ENCODE measurements at places on chromosomes 7 and 10.
A peak's percentile ranks its signal among the peaks of the same experiment; 100 is the strongest.

- no peak for DNase-seq
Observed at GRCh38 chr10:5987747-5988146, 10.4 kb upstream of the IL15RA start.

- DNase-seq = no peak
Observed at GRCh38 chr10:88928254-88928653, 24.3 kb downstream of the ACTA2 start.

GRCh38 chr10:2625094-2625493 lies 442.3 kb upstream of the PFKP start:
- no peak for DNase-seq

DNA sequence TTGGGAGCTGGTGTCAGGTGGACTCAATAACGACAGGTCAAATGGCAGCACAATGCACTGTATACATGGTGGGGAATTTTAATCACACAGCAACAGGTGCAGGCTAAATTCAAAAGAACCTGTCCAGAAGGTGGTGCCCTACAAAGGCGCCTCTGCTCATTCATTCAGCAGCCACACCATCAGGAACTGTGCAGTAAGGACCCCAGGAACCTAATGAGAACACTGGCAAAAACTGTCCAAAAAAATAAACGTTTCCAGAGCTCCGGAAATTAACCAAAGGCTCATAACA lies 21.9 kb upstream of the CRYGN start:
- DNase-seq = no peak

GRCh38 chr10:49254556-49255318 lies 44.2 kb upstream of the C10orf71 start:
- no peak for DNase-seq

DNA sequence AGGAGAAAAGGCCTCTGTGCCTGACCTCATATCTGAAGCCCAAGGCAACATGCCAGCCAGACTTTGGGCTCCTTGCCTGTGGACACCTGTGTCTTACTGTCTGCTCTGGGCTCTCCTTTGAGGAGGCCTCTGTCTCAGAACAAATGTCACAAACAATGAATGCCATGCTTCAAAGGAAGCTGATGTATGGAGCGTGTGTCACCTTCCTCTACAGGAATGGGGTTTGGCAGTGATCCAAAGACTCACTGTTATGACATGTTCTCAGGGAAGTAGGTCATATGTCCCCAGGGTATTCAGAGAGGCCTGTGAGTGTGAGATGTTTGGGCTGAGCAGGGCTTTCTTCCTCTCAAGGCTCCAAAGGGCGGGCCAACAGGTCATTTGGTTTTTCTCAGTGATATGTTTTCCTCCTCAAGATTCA lies 38.4 kb downstream of the PTPRE start:
- no peak for DNase-seq

GRCh38 chr10:18201877-18202276 lies 61.7 kb downstream of the CACNB2 start:
- no peak for DNase-seq

GRCh38 chr10:5594271-5595049 lies 69.7 kb downstream of the CALML3 start:
- DNase-seq = no peak

GRCh38 chr10:110221044-110221720 lies 13.8 kb downstream of the MXI1 start:
- DNase-seq = no peak

GRCh38 chr10:49108656-49109055 lies 6.7 kb downstream of the VSTM4 start:
- no peak for DNase-seq

GRCh38 chr7:31935124-31936054 lies 134.8 kb downstream of the PDE1C start:
- DNase-seq = no peak

DNA sequence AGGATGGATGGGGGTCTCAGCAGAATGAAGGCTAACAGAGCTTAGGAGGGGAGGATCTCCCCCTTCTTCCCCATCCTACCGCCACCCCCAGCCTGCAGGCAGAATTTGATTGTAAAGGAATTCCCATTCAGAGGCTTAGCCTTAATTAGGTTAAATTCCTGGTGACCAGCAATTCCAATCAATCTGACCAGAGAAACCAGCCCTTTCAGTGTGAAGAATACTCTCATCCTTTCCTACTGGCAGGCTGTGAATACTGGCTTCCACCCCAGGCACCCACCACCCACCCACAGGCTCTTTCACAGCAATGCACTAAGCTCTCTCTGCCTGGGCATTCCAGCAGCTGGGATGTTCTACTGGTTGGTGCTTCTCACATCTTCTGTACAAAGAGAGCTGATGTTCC lies 137.9 kb upstream of the LYZL1 start:
- DNase-seq = no peak

- no peak for DNase-seq
Observed at GRCh38 chr10:85548034-85548433, 818.6 kb downstream of the GRID1 start.

DNA sequence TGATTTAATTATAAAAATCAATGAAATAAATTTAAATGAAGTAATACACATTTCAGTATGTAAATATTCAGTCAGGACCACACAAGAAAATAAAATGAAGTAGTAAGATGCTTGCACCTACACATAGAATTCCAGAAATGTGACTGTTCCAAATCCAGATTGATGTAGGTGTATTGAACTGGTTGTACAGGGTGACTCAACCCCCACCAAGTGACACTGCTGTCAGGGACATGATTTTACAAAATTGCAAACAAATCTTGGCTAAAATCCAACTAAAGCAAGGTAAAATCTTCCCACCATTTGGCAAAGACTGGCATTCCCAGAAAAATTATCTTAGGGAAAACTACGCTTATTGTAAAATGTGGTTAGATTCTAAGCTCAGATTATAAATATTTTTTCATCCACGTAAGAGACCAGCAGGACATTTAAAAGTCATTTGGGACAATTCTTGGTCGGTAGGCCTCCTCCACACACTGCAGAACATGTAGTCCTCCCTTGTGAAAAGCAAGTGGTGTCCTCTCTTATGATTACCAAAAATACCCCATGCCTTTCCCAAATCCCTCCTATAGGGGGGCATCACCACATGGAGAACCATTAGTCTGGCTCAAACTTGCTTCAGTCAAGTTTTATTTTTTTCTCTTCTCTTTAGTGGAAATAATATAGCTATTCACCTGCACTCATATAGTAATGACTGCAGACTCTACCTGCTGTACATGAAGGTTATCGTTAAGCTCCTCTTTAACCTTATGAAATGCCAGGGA lies 287.1 kb upstream of the SMIM30 start:
- DNase-seq = no peak

DNA sequence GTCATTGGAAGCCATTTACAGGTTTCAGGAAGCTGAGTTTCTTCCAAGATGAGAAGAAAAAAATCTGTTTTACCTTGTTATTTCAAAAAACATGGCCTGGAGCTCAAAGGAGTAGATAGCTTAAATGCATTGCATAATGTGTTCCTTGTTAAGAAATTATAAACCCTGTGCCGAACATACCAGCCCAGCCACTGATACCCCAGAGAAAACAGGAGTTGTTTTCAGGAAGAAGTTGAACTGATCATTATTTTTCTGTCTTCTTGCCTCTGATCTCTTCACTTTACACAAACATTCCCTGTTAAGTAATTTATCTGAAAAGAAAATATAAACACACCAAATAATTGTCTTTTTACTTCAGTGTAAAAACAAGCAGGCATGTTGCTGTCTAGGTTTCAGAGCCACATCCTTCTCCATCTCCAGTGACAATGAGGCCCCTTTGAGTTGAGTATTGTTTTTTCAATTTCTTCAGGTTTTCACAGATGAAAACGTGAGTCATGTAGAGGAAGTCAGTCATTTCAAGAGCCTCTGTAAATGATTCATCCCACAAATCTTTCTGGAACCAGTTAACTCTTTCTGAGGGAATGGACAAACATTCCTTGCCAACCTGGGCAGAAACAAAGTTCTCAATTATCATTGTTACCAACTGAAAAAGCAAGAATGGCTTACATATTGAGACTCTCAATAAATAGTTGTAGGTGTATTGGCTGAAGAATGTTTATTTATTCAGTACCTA lies 244.2 kb downstream of the IPMK start:
- DNase-seq = no peak

GRCh38 chr10:107809889-107810288 lies 645.4 kb upstream of the SORCS1 start:
- DNase-seq = no peak

DNA sequence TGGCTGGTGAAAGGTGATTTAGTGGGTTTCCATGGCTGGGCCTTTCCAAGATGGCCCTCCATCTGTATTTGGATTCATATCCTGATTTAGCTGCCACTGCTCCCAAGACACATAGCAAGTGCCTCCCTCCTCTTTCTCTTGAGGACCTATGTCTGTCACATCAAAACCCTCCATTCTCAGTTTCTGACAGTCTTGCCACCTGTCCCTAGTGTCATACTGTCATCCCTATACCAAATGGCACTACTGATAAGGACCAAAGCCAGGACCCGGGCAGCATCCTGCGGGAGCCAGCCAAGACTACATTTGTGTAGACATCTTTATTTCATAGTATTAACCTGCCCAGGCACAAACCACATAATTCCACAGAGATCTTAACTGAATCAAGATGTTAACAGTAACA lies 34.8 kb downstream of the PNLIPRP2 start:
- DNase-seq = no peak

GRCh38 chr10:33617381-33618080 lies 283.1 kb upstream of the NRP1 start:
- DNase-seq = no peak

DNA sequence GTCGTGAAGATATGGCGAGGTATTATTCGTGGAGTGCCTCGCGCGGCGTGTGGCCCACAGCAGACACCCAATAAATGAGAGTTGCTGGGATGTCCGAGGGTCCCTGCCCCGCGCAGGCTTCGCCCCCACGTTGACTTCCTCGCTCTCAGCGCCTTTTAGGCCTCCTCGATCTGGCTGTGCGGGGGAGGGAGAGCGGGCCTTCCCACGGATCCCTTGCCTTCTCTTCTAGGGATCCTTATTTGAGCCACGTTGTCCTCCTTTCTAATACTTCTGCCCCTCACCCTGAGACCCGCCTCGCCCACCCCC lies 660 bp downstream of the VCL start:
- DNase-seq = no peak

DNA sequence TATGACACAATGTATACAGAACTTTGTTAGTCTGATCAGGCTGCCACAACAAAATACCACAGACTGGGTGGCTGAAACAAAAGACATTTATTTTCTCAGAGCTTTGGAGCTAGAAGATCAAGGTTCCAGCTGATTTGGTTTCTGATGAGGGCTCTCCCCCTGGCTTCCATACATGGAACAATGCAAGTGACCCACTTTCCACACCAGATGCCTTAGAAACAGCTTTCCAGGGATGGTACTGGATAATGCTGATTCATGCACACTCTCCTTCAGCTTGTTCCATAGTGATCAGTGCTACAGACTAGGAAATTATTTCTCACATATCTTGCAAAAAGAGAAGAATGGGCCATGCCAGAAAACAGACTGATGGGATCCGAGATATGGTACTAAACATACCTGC lies 1274.9 kb upstream of the SORCS1 start:
- no peak for DNase-seq

- DNase-seq = peak; percentile 34
Observed at GRCh38 chr7:130063036-130063435, 7.3 kb upstream of the KLHDC10 start.

- no peak for DNase-seq
Observed at GRCh38 chr7:117241088-117241487, 81.8 kb downstream of the WNT2 start.

- DNase-seq = no peak
Observed at GRCh38 chr7:43085992-43086391, 26.5 kb upstream of the HECW1 start.

GRCh38 chr10:22605168-22605567 lies 109.2 kb downstream of the PIP4K2A start:
- DNase-seq = no peak

DNA sequence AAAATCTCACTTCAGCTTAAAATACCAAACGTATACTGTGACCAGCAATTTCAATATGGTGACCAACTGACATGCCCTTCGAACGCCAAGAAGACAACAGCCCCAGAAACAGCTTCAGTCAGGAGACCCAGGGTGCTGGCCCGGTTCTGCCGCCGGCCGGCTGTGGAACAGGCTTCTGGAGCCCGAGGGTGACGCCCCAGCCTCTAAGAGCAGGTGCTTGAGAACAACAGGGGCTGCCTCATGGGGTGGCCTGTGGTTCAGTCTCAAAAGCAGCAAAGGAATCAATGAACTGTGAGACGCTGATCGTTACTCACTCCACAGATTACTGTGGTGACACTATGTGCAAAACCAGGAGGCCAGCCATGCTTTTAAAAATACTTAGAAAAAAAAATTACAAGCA lies 17.3 kb downstream of the GPER1 start:
- no peak for DNase-seq

DNA sequence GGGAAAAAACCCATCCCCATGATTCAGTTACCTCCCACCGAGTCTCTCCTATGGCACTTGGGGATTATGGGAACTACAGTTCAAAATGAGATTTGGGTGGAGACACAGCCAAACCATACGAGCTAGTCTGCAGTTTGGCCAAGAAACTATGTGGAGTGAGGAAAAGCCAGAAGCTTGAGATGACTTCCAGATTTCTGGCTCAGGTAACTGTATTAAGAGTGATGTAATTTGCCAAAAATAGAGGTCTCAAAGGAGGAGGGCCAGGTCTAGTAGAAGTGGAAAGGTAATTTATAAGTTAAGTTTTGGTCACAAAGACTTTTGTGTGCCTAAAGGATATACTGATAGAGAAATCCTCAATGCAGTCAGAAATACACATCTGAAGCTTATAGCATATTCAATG lies 279.7 kb upstream of the MGMT start:
- no peak for DNase-seq

- no peak for DNase-seq
Observed at GRCh38 chr10:6399231-6399741, 180.8 kb downstream of the PRKCQ start.
